GM04504 (cell line): ENCODE measurements at places on chromosomes 7 and 10.
A peak's percentile ranks its signal among the peaks of the same experiment; 100 is the strongest.

GRCh38 chr10:12835709-12836108 is 165.8 kb downstream of the CCDC3 start:
- peak; percentile 14 for DNase-seq

DNA sequence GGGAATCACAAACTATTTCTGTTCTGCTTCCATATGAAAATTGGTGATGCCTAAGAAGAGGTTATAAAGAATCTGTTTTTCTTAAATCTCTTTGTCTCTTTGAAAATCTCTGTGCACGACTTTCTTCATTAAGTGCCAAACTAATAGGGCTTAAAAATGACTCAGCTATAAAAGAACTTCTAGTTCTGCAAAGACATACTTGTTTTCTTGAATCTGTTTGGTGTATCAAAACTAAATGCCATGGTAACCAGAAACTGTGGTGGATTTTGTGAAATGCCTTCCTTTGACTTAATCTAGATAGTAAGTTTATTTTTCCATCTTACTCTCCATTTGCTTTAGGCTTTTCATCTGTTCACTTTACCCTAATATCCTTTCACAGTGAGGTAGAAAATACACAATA is 417.8 kb downstream of the PARD3 start:
- DNase-seq: no peak

GRCh38 chr10:70690589-70690988 is 18.3 kb downstream of the ADAMTS14 start:
- no peak for DNase-seq

- no peak for DNase-seq
Measured at GRCh38 chr10:97553575-97554031, 19.0 kb upstream of the ANKRD2 start.

DNA sequence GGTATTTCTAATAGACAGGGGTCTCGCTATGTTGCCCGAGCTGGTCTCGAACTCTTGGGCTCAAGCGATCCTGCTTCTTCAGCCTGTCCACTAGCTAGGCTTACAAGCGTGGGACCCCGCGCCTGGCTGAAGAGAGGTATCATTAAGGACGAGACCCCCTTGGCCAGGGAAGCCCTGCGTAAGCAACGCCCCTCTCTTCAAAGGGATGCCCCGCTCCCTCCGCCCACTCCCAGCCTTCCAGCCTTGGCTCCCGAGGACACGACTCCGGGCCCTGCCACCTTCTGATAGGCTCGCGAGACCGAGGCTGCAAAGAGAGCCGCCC is 220 bp upstream of the ZKSCAN5 start:
- DNase-seq: no peak

DNA sequence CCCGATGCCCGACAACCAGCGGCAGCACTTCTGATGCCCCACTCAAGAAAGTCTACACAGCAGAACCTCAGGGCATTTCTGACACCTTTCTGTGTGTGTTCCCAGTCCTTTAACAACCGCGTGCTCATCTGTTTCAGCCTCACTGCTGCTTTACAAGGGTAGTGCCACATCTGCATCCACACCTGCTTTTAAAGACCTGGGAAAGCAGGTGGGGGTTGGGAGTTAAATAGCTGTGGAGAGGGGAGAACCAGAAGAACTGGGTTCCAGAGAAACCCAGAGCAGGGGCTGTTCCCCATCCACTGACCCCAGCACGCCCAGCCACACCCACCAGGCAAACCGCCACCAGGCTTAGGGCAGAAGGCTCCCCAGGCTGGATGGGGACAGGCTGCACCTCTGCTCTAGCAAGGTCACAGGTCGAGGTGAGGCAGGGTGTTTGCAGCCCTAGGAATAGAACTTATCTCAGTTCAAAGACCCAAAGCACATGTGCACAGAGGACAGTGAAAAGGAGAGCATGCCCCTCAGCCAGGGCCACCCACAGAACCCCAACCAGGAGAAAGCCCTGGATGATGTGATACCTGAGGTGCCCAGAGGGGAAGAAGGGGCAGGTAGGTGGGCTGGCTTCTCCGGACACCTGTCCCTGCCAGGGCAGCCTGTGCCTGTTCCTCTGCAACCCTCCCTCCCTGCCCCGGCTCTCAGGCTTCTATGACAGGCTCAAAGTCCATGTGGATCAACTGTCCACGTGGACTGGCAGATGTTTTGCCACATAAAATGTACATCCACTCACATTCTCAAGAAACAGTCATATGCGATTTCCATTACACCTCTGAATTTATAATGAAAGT is 51.3 kb downstream of the COBL start:
- DNase-seq: no peak

DNA sequence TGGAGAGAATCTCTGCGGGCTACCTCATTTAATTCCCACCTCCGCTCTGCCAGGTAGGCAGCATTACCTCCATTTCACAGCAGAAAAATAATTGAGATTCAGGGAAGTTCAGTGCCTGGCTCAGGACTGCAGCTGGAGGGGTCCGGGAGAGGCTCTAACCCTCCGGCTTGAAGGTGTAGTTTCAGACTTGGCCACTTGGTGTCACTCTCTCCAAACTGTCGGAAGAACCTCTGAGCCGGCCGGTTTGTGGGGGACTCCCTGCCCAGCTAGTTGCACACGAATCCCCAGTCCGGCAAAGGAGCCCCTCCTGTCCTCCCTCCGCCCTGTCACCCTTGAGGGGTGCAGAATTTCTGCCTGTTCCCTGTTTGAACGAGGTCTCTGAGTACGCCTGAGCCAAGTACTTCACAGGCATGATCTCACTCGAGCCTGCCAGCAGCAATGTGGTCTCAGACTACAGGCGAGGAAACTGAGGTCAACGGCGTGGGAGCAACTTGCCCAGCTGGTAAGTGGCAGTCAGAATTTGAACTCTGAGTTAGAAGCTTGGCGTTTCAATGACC is 144.7 kb upstream of the ZNF716 start:
- DNase-seq: no peak

- no peak for DNase-seq
Measured at GRCh38 chr7:101386558-101387231, 24.0 kb downstream of the COL26A1 start.

GRCh38 chr7:101362334-101363195 is at the start of gene COL26A1:
COL26A1 (plus strand) TSS chr7:101362875; CDS start chr7:101363033, 158 bp downstream.
- no peak for DNase-seq

DNA sequence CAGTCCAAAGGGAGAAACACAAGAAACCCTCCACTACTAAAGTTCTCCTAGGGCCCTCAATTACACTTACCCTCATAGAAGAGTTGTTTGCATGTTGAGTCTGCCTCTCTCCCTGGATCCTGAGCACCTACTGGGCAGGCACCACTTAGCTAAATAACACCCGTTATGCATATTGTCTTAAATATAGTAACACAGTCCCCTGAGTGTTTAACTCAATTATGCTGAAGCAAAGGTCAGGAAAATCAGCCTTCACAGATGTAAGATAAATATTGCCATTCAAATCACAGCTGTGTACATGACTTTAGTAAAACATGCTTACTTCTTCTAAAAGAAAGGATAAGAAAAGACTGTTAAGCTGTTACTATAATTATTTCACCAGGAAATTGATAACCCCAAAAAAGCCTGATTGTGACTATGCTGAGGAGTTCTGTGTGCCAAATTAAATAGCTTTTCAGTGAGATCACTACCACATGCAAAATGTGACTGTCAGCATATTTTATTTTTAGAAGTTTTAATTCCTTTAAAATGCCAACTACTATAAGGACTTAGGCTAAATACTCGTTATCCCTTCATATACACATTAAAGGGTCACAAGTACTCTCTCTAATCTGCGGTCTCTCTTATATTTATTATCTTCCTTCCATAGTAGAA is 733.9 kb upstream of the PHF14 start:
- no peak for DNase-seq

GRCh38 chr7:16193631-16194030 is 227.7 kb downstream of the CRPPA start:
- DNase-seq: no peak

DNA sequence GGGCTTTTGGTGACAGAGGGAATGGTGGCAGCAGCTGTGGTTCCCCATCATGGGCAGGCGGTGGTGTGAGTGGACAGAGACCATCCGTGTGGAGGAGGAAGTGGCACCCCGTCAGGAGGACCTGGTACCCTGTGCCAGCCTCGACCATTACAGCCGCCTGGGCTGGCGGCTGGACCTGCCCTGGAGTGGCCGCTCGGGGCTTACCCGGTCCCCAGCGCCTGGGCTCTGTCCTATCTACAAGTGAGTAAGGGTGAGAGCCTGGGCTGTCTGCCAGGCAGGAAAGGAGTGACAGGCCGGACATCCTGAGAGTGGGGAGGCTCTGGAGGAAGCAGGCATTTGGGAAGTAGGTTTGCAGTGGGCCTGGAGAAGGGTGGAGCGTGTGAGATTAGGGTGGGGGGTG is 2.9 kb upstream of the ZNF467 start:
- DNase-seq: no peak

- DNase-seq: no peak
Measured at GRCh38 chr10:71203716-71204115, 8.7 kb upstream of the UNC5B start.

DNA sequence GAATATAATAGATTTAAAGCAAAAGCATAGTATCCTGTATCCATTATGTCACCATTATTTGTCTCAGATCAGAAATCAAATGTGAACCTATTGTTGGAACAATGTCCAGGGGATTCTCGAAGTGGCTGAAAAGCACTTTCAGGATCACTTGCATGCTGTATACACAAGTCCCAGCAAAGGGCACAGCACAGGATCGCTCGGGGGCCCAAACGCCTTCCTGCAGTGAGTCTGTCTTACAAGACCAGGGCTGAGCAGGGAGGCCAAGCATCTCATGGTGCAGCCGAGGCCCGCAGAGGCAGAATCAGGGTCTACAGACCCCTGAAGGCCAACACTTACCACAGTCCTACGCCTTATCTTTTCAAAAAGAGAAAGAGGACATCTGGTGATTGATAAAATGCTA is 92.3 kb downstream of the TNS3 start:
- no peak for DNase-seq

- peak; percentile 87 for DNase-seq
Measured at GRCh38 chr7:157043745-157044144, 33.3 kb upstream of the MNX1 start.

DNA sequence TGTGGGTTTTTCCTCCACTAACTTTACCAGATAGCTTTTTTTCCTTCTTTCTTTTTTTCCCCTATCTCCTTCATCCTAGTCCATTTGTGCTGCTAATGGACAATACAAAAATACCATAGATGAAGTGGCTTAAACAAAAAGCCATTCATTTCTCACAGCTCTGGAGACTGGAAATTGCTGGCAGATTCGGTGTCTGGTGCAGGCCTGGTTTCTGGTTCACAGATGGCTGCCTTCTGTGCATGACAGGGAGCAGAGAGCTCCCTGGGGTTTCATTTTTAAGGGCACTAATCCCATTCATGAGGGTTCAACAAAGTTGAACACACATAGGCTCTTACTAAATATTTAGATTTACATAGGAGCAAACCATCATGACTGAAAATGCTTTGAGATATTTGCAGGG is 467.4 kb downstream of the TYW1 start:
- no peak for DNase-seq

- DNase-seq: no peak
Measured at GRCh38 chr7:95632609-95633008, 36.3 kb upstream of the PDK4 start.

- DNase-seq: no peak
Measured at GRCh38 chr7:51455948-51456347, 139.3 kb upstream of the COBL start.

DNA sequence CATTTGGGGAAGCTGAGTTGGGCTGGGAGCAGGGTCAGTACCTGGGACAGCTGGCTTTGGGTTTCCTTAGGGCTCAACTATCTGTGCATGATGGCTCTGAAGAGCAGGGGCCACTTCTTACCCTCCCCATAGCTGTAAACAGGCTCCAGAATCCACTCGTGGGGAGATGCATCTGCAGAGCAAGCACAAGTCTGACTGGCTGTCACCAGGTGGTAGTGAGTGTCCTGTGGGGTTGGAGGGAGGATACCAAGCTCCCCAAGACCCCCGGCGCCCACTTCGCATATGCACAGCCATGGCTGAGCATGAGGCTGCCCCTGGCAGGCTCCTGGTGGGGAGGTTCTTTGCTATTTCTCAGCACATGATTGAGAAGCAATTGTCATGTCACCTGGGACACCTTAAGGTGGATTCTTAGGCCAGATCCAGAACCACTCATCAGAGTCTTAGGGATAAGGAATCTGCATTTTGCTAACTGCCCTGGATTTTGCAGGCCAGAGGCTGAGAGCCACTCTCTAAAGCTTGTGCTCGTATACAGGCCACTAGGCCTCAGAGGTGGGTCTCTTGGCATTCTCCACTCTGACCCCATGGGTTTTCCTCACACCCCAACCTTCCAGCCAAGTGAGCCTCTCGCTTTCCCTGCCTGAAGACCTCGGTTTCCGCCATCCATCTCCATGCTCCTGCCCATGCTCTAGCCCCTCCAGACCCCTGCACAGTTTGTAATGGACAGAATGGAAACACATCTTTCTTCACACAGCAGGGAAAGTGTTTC is 53.7 kb downstream of the ADCY1 start:
- no peak for DNase-seq

- no peak for DNase-seq
Measured at GRCh38 chr7:31059551-31059950, 7.4 kb downstream of the ADCYAP1R1 start.

DNA sequence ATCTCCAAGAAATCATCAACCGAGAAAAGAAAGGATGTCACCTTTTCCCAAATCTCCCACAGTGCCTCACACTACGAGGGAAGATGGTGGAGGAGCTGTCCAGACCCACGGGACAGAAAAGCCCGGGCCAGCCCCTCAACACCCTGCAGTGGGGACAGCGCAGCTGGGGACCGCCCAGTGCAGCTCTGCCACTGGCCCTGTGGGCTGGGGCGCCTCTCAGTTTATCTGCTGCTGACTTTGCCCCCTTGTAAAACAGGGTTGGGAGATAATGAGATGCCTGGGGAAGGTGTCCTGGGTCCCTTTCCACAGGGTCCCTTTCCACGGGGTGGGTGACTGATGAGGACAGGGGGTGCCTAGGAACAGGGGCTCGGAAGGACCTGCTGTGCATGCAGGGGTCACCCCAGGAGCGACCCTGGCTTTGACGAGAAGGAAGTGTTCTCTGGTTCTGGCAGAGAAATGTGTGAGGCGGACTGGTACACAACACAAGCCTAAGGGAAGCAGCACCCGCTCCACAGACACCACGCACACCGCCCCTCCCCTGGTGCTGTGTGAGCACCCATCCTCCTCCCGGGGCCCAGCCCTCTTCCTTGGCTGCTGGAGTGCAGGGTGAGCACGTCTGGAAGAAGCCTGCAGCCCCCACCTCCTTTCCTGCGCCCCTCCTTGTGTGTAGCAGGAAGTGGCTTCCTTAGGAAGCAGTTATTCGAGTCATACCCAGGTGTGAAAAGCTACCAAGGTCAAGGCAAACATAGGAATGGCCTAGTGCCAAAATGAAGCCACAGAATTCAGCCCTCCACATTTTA is 339.9 kb downstream of the DNAJB6 start:
- DNase-seq: no peak
